Keratinocyte (primary cell): ENCODE measurements at places on chromosomes 1 and 21.

DNA sequence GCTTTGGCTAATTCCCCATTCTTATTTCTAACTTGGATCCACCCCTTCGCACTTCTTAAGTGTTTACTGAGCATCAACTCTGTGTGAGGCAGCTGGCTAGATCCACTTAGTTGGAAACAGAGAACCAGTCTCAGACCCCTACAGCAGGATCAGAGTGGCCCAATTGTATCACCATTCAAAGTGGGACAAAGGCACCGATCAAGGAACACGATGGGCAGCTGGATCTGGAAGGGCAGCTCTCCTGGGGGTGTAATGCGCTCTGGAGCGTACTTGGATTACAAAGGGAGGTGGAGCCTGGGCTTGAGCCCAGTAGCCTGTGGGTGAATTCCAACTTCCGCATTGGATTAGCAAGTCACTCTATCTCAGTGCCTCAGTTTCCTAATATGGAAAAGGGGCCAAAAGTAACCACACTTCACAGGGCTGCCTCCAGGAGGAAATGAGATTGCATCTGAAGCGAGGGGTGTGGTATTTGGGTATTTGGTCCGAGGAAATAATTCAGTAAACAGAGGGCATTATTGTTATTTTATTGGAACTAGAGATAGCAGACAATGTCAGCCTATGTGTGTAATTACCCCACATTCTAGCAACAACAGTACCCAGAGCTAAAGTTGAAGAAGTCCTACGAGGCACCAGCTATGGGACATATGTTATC lies 11.9 kb downstream of the ECE1 start:
- no peak overlapping the region for H3K4me3 ChIP-seq
- peaks cover 12% of the 10 kb centered on the region for H3K4me1 ChIP-seq
- H3K27ac ChIP-seq, result no peak overlapping the region
- no peak for DNase-seq

DNA sequence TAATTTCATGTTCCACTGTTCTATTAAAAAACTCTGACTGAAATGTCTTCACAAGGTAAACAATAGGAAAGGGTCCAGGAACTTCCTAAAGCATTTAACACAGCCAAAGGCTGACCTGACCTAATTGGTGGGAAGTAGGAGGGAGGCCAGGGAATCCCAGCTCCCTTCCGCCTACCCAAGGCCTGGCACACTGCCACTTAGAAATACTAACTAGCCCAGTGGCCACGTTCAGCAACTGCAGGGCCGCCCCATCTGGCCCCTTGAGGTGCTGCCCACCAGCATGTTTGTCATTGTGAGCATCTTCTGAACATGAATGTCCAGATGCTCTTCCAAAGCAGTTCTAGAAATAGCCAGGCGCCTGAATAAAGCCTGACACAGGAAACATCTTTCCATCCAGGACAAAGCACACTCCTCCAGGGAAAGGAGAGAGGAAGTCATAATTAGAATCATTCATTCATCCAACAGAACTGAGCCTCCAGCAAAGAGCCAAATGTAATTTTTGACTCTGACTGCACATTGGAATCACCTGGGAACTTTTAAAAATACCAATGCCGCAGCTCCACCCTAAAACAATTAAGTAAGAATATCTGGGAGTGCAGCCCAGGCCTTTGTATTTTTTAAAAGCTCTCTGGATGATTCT lies 44.6 kb upstream of the BCL9 start:
- no peaks in the 10 kb centered on the region for H3K4me1 ChIP-seq
- DNase-seq, result no peak

DNA sequence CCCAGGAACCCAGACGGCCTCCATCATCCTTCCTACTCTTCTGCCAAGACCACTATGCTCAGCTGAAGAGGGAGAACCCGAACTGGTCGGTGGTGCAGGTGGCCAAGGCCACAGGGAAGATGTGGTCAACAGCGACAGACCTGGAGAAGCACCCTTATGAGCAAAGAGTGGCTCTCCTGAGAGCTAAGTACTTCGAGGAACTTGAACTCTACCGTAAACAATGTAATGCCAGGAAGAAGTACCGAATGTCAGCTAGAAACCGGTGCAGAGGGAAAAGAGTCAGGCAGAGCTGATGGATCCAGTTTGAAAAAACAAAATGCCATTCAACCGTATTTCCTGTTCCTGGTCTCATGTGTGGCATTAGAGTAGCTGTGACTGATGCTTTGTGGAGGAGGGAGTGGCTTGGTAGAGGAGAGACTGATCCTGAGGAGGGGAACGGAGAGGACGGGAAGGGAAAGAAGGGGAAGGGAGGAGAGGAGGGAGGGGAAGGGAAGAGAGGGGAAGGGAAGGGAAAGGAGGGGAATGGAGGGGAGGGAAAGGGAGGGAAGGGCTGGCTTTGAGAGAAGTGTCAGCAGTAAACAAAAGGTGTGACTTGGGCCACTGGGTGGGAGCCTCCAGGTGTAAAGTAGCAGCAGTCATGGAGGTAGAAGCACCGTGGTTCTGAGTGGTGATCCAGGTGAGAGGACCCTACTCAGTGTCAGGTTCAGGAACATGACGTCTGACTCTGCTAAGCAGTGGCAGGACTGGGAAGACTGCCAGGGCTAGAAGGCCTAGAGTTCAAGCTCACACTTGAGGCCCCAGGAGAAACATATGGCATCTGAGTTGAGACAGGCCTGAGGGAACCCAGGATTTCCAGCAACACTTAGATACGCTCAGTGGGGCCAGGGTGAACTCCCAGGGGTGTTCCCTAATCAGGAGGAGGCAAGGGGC lies 846 bp downstream of the HMGB4 start:
- DNase-seq, result no peak
- no peak overlapping the region for H3K27ac ChIP-seq
- no peak overlapping the region for H3K4me3 ChIP-seq
- H3K36me3 ChIP-seq, result no peaks in the 10 kb centered on the region
- no peaks in the 10 kb centered on the region for H3K4me1 ChIP-seq

DNA sequence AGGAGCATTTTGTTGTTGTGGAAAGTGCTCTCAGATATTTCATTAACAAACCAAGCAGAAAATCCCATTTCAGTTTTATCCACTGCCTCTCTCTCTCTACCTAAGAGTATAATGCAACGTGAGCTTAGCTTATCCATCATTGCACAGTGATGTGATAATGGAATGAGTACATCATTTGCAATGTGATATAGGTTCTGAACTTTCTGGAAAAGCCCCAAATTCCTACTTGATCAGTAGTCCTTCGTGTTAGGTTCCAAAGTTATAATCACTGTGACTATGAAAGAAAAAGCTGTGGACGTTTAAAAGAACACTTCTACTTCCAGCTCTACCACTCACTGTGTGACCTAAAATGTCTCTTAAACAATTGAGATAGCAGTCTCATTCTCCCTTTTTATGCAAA lies 76.4 kb upstream of the PRMT6 start:
- no peaks in the 10 kb centered on the region for H3K4me1 ChIP-seq
- H3K4me3 ChIP-seq, result no peak overlapping the region
- no peak overlapping the region for H3K27ac ChIP-seq
- H3K36me3 ChIP-seq, result no peaks in the 10 kb centered on the region

GRCh38 chr21:42784896-42785451 lies 94.4 kb downstream of the WDR4 start:
- DNase-seq, result no peak
- H3K4me1 ChIP-seq, result peaks cover 3% of the 10 kb centered on the region
- H3K36me3 ChIP-seq, result no peaks in the 10 kb centered on the region

DNA sequence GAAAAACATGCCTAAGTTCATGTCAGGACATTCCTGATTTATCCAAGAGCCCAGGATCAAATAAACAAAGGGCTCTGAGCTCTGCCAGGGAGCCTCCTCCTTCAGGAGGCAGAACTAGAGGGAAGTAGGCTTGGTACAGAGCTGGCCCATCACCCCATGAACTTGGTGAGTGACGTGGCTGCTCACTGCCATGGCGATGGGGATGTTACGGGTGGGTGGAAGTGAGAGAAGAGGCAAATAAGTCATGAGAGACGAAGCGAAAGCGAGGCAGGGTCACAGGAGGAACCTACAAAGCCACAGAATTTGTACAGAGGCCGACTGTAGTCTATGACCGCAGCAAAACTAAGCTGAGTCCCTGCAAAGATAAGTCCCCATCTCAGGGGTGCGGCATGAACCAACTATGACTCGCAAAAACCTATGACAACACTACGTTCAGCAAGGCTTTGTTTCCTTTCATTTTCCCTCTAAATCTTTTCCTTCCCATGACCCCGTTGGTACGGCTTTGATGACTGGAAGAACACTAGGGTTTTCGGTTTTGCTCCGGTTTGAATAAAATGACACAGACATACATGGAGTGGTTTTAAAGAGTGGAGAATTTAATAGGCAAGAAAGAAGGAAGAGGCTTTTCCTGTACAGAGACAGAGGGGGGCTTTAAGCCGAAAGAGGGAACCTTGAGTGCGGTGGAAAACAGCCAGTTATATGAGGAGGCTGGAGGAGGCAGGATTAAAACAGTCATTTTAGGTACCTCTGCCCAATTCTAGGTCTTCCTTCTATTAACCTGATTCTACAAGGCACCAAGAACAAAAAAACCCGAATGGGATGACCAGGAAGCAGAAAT lies 74.1 kb downstream of the CD46 start:
- DNase-seq, result no peak
- H3K4me1 ChIP-seq, result peaks cover 41% of the 10 kb centered on the region
- H3K27me3 ChIP-seq, result no peaks in the 10 kb centered on the region
- H3K27ac ChIP-seq, result peak overlapping the region; percentile 34
- H3K4me3 ChIP-seq, result no peak overlapping the region

GRCh38 chr21:36791695-36792470 lies 93.0 kb downstream of the SIM2 start:
- H3K4me1 ChIP-seq, result peaks cover 10% of the 10 kb centered on the region
- DNase-seq, result no peak
- H3K36me3 ChIP-seq, result no peaks in the 10 kb centered on the region

- no peak overlapping the region for H3K4me3 ChIP-seq
- H3K4me1 ChIP-seq, result peaks cover 6% of the 10 kb centered on the region
- H3K27me3 ChIP-seq, result peaks cover 2% of the 10 kb centered on the region
- no peak overlapping the region for H3K27ac ChIP-seq
- DNase-seq, result peak; percentile 48
Measured at GRCh38 chr1:47931395-47931794, 65.8 kb downstream of the TRABD2B start.

DNA sequence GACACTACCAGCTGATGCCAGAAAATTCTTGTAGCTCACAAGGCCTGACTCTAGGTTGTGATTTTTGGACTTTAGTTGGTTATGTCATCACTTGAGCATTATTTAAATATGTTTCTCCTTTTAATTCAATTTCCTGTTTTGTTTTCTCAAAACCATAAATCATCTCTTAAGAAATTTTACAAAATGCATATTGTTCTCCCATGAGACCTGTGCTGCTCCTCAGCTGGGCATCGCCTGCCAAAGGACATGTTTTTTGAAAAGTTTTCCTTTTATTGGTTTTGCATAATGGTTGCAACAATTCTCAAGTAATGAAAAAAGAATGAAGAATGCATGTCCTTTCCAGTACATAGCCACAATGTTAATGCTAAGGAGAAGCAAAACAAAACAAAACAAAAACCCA lies 204.7 kb upstream of the LYPLAL1 start:
- H3K36me3 ChIP-seq, result no peaks in the 10 kb centered on the region
- no peak overlapping the region for H3K4me3 ChIP-seq
- H3K27ac ChIP-seq, result no peak overlapping the region

- no peak overlapping the region for H3K27ac ChIP-seq
- H3K27me3 ChIP-seq, result no peaks in the 10 kb centered on the region
- no peak for DNase-seq
- no peak overlapping the region for H3K4me3 ChIP-seq
Measured at GRCh38 chr1:56050911-56051310, 528.5 kb downstream of the PLPP3 start.

- H3K4me3 ChIP-seq, result no peak overlapping the region
- H3K4me1 ChIP-seq, result peaks cover 9% of the 10 kb centered on the region
- H3K27me3 ChIP-seq, result no peaks in the 10 kb centered on the region
Measured at GRCh38 chr1:8866792-8867415, 11.6 kb downstream of the ENO1 start.

DNA sequence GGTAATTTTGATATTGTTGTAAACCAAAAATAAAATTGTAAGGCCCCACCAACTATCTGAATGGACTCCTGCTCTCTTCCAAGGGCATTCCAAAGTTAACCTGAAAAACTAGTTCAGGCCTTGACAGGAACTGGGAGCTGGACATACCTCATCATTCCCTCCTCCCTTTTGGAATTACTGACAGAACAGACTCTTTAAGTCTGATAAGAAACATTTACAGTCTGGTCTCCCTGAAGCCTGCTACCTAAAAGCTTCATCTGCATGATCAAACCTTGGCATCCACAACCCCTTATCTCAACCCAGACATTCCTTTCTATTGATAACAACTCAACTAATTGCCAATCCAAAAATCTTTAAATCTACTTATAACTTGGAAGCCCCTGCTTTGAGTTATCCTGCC lies 123.8 kb downstream of the TLR5 start:
- H3K36me3 ChIP-seq, result no peaks in the 10 kb centered on the region
- no peak overlapping the region for H3K4me3 ChIP-seq
- H3K4me1 ChIP-seq, result peaks cover 5% of the 10 kb centered on the region
- no peak overlapping the region for H3K27ac ChIP-seq

- no peaks in the 10 kb centered on the region for H3K27me3 ChIP-seq
- no peak overlapping the region for H3K27ac ChIP-seq
- DNase-seq, result no peak
- no peaks in the 10 kb centered on the region for H3K4me1 ChIP-seq
Measured at GRCh38 chr1:181989261-181989920, 72.1 kb downstream of the ZNF648 start.

GRCh38 chr1:225896937-225897549 lies 8.1 kb upstream of the LEFTY1 start:
- H3K4me1 ChIP-seq, result peaks cover 10% of the 10 kb centered on the region
- no peaks in the 10 kb centered on the region for H3K36me3 ChIP-seq
- H3K27me3 ChIP-seq, result no peaks in the 10 kb centered on the region
- DNase-seq, result no peak
- no peak overlapping the region for H3K4me3 ChIP-seq
- peak overlapping the region; percentile 24 for H3K27ac ChIP-seq

DNA sequence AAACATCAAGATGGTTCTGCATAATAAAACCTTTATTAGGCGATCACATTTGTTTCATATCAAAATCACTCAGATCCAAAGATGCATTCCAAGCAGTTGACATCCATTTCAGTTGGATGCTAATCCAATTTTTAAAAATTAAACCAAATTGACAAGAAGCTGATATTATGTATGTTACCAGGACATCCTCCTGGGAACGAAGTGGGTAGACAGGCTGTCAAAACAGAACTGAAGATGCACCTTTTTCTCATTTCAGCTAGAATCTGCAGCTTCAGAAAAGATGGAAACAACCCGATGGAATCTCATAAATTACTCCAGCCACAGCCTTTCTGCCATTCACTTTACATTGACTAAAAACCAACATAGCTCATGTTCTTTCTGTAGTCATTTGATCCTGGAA lies 268.4 kb downstream of the PLPP3 start:
- DNase-seq, result no peak
- no peaks in the 10 kb centered on the region for H3K36me3 ChIP-seq
- H3K4me3 ChIP-seq, result no peak overlapping the region
- no peaks in the 10 kb centered on the region for H3K27me3 ChIP-seq
- H3K27ac ChIP-seq, result no peak overlapping the region
- no peaks in the 10 kb centered on the region for H3K4me1 ChIP-seq

GRCh38 chr1:220810179-220810653 lies 23.5 kb downstream of the MTARC1 start:
- no peak overlapping the region for H3K4me3 ChIP-seq
- peaks cover 10% of the 10 kb centered on the region for H3K4me1 ChIP-seq
- no peaks in the 10 kb centered on the region for H3K36me3 ChIP-seq
- H3K27ac ChIP-seq, result no peak overlapping the region
- DNase-seq, result peak; percentile 41
- peaks cover 3% of the 10 kb centered on the region for H3K27me3 ChIP-seq

GRCh38 chr1:180863158-180863775 lies 49.4 kb upstream of the KIAA1614 start:
- peak overlapping the region; percentile 13 for H3K27ac ChIP-seq
- no peaks in the 10 kb centered on the region for H3K36me3 ChIP-seq
- peaks cover 6% of the 10 kb centered on the region for H3K4me1 ChIP-seq
- H3K4me3 ChIP-seq, result no peak overlapping the region
- DNase-seq, result no peak
